ENCODE measurements at places on chromosomes 6 and 20.

DNA sequence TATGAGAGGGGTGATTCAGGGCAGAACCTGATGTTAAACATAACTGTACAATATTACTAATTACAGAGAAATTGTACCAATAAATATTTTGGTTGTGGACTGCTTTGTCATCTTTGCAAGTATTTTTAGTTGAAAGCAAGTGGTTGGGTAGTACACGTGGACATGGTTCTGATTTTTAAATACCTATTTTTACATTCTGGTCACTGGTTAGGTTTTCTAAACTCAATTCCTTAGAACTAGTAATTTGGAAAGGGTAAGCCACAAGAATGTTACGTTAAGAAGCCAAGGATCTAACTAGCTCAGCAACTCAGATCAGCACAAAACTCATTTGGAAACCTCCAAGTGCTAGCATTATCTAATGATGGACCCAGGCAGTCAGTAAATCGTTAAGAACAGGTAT is 2.7 kb downstream of the EPB41L2 start:
- DNase-seq = no peak

DNA sequence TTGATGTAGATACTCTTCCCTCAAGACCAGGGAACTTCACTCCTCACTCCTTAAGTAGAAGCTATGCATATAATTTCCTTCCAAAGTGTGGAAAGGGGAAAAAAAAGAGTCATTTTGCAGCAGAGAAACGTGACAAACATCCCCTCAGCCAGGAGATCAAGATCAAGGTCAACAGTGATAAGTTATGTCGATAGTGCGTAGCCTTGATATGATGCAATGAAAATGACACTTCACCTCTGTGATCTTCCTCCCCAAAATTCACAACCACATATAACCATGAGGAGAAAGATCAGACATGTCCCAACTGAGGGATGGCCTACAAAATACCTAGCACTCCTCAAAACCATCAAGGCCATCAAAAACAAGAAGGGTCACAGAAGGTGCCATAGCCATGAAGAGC is 160.4 kb upstream of the MYLIP start:
- no peak for DNase-seq

GRCh38 chr20:308427-309038 is 11.2 kb downstream of the ZCCHC3 start:
- no peak for DNase-seq

GRCh38 chr6:113909224-113909856 is 52.2 kb downstream of the MARCKS start:
- DNase-seq = no peak

DNA sequence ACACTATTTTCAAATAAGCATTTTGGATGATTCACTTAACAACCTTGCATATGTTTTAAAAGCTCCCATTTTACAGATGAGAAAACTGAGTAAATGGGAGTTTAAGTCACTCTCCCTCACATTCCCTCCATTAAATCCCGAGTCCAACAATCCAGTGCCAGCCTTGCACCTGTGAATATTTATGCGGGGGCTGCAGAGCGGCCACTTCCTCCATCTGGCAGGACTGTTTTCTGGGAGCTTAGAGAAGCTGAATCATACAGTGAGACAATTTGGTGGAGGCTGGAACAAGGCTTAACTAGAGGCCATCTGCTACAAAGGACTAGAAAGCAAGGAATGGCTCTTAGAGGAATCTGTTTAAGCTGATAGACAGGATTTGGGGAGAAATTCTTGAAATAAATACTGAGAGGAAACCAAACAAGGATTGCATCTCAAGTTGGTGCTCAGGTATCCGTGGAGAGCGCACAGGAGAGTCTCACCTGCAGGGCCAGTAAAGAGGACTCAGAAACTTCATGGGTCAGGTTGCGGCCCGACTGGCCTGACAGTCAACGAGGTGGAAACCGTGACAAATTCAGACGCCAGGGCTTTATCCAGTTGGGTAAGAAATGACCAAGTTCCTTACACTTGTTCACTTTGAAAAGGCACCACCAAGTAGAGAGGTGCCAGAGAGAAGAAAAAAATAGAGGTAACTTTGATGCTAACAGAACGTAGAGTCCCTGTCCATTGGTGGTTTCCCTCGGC is 478.5 kb downstream of the QKI start:
- no peak for DNase-seq

DNA sequence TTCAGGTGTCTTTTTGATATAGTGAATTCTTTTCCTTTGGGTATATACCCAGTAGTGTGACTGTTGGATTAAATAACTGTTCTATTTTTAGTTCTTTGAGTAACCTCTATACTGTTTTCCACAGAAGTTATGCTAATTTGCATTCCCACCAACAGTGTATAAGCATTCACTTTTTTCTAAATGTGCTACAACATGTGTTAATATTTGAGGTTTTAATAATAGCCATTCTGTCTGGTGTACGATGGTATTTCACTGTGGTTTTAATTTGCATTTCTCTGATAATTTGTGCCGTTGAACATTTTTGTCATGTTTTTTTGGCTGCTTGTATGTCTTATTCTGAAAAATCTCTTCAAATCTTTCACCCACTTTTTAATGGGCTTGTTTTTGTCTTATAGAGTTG is 563.5 kb downstream of the GRIK2 start:
- DNase-seq = no peak

GRCh38 chr6:27668442-27669294 is 195.8 kb upstream of the ZNF184 start:
- DNase-seq = no peak

GRCh38 chr20:58271606-58272351 is 37.7 kb upstream of the RAB22A start:
- DNase-seq = no peak

GRCh38 chr6:36333931-36334725 is 2.6 kb downstream of the BNIP5 start:
- no peak for DNase-seq

Data from central memory CD8-positive, alpha-beta T cell (primary cell).